Fibroblast of skin of right quadriceps (primary cell): ENCODE measurements at places on chromosomes 3 and 15.

- DNase-seq = no peak
Observed at GRCh38 chr3:189119950-189120349, 51.8 kb upstream of the TPRG1 start.

- DNase-seq = peak; percentile 20
Observed at GRCh38 chr15:59208613-59209249, 2.1 kb downstream of the LDHAL6B start.

GRCh38 chr3:59482684-59483083 is 432.9 kb upstream of the CFAP20DC start:
- DNase-seq = peak; percentile 52

- no peak for DNase-seq
Observed at GRCh38 chr3:59374091-59374817, 324.4 kb upstream of the CFAP20DC start.

- peak; percentile 52 for DNase-seq
Observed at GRCh38 chr3:183895296-183895695, 10.6 kb upstream of the PARL start.

DNA sequence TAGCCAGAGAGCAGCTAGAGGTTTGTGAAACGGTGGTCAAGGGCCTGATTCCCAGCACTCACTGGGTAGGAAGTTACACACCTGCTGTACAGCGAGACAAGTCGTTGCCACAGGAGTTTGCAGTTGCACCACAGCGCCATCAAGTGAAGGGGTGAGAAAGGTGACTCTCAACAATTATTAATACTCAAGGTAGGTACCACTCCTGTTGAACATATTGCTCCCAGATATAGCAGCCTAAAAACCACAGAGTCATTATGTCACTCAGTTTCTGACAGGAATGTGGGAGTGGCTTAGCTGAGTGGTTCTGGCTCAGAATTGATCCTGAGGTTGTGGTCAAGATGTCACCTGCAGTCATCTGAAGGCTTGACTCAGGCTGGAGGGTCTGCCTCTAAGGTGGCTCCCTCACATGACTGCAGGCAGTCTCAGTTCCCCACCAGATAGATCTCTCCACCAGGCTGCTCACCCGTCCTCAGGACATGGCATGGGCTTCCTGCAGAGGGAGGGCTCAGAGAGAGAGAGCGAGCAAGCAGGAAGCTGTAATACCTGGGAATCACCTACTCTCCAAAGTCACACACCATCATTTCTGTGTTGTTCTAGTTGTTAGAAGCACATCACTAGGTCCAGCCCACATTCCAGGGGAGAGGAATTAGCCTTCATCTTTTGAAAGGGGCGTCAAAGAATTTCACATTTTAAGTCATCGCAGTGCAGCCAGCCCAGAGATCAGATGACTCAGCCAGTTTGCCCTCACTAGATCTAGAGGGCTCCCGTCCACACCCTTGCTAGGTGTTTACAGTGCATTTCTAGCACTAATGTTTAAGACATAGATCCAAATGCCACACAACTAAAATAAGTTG is 17.0 kb upstream of the ANO10 start:
- DNase-seq = peak; percentile 6

- peak; percentile 59 for DNase-seq
Observed at GRCh38 chr3:170809975-170810357, 60.0 kb downstream of the RPL22L1 start.

DNA sequence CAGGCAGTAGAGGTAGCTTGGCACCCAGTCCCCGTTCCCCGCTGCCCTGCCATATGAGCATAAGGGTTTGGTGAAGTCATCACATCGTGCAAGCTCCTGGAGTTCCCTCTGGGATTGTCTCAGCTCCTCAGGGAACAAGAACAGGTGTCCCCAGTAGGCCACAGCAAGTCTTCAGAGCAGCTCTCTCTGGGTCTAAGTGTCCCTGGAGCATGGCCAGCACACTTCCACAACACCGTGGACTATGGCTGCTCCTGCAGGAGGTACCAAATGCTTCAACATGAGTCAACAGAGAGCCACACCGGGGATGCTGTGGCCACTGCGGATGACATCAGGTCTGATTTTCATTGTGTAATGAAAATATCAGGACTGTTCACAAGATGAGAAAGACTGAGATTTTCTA is 23.1 kb downstream of the ABHD6 start:
- peak; percentile 45 for DNase-seq

- DNase-seq = peak; percentile 28
Observed at GRCh38 chr3:55654123-55654760, 167.1 kb upstream of the WNT5A start.

GRCh38 chr3:79767905-79768267 is at the start of gene ROBO1:
TSS of gene ROBO1 (minus strand) at chr3:79767998.
- DNase-seq = peak; percentile 14

DNA sequence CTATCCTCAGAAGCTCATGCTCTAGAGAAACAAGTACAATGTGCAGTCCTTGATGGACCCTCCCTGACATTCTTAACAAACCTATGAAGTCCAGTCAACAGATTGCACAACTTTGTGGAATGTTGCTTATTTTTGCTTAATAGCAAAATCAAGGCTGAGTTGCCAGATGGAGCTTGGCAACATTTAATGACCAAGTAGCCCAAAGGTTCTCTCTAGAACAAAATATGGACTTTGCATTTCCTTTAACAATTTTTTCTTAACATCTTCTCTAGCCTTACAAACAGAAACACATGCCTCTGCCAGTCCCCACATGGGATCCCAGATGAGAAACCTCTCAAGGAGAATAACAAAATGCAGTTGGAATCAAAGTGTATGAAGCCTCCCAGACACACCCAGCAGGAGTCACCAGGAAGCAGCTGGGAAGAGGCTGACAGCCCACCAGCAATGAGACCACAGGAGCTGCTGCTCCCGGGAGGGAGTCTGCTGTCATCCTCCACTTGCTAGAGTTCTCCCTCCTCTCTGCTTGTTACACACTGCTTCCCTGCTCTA is 422.5 kb upstream of the CDIN1 start:
- DNase-seq = peak; percentile 69

- peak; percentile 86 for DNase-seq
Observed at GRCh38 chr3:46909535-46910161, 32.1 kb downstream of the PTH1R start.

DNA sequence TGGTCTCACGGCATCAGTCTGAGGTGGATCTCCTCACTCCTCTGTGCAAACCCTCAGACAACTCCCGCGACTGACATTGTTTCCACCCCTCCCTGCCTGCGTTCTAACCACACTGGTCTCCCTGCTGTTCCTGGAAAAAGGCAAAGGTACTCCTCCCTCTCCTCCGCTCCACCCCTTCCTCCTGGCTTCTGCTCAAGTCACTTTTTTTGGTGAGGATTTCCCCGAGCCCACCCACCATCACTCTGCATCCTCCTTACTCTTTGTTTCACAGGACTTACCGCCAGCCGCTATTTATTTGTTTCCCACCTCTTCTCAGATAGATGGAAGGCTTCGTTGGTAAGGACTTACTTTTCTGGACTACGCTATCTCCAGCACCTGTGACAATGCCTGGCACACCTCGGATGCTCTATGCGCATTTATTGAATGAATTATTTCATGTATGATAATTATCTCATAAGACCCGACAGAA is 25.6 kb downstream of the PRR23E start:
- no peak for DNase-seq

DNA sequence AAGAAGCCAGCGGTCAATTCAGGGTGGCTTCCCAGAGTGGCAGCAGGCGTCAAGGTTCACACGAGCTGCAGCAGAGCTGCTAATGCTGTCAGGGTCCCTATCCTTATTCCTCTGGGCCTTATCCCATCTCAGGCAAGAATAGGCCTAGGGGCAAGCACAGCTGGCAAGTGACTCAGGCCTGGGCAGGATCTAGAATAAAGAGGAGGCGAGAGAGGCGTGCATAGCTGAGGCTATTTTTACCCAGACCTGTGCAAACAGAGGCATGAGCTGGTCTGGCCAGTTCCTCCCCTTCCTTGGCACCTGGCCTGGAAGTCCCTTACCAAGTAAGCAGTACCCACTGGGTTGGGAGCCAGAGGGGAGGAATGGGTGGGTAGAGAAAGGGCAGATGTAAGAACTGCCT is 12.2 kb upstream of the VIPR1 start:
- no peak for DNase-seq

GRCh38 chr3:142958707-142959106 is 4.8 kb downstream of the PAQR9 start:
- DNase-seq = no peak

DNA sequence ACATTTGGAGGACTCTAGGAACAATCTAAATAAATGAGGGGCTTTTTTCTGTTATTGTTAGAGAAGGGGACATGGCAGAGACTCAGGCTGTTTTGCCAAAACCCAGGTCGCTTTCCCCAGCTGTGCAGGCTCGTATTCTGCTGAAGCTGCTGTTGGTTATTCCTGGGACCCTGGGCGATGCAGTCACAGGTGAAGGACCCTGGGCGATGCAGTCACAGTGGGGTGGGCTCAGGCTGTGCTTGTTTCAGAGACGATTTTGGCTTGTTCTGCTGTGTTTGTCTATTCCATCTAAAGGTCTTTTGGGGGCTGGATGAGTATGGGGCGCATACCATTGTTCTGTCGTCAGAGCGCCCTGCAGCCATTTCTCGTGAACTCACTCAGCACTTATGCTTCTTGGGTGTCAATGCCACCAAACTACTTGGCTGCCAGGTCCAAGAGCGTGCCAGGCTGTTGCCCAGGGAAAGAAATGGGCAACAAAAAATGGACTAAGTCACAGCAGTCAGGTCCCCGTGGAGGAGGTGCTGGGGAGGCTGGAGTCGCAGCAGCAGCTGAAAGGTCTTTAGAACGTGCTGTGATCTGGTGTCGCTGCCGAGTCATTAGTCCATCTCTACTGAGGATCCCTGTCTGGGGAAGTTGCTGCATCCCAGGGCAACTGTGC is 151.4 kb downstream of the CHDH start:
- DNase-seq = no peak

DNA sequence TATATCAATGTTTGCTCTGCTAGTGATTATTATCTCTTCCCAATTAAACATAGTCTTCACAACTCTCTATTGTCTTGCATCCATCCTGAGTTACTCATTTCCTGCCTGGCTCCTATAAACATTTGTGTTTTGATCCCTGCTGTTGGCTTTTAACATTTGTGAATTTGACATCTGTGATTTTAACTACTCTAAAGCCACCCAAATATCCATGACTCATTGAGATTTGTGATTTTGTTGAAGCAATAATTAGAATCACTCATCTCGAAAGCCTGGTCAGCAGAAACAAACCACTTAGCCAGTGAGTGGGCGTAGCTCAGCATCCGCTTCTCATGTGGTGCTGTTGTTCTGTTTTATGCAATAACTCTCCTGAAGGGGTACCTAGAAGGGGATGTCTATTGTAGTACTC is 174.3 kb upstream of the ZBTB20 start:
- peak; percentile 87 for DNase-seq

DNA sequence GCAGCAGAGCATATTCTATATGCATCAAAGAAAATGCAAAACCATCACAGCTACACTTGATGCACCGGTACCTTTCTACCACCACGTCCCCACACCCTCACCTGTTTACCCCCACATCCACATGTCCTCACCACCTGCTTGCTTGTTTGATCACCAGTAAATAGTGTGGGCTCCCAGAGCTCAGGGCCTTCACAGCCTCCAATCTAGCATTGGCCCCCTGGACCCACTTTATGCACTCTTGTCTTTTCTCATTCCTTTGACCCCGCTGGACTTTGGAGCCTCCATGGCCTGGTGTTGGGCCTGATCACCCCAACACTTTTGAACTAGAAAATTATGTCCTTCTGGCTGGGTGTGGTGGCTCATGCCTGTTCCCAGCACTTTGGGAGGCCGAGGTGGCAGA is 190.1 kb downstream of the PDE8A start:
- DNase-seq = no peak

DNA sequence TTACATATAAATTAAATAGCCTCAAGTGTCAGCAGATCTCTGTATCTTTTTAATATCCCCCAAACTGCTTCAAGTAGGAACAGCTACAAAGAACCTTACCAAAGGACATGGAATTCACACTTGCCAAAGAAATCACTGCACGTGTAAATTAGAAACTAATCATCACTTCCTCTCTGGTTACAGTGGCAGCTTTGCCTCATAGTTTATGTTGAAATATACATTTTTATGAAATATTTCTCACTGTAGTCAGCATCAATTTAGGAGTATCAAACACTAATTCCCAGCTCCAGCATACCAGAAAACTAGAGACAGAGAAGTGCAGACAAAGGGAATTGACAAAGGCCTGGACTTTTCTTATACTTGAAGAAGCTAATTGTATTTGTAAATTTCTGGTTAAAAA is 260.9 kb downstream of the TIGIT start:
- peak; percentile 73 for DNase-seq

DNA sequence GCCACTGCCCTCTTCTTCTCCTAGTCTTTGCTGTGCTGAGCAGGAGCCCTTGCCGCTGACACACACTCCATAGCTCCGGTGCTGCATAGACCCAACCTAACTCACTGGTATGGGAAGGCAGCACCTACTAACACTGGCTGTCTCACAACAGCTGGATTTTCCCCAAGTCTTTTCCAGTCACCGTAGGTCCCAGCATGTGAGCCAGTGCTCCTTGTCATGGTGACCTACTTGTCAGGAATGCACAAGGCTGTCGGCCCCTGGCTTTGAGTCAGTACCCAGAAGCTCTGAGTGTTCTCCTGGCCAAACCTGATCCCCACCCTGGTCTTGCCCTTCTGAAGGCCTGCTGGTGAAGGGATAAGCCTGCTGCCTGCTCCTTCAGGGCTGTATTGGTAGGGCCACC is 25.7 kb downstream of the AMOTL2 start:
- no peak for DNase-seq

DNA sequence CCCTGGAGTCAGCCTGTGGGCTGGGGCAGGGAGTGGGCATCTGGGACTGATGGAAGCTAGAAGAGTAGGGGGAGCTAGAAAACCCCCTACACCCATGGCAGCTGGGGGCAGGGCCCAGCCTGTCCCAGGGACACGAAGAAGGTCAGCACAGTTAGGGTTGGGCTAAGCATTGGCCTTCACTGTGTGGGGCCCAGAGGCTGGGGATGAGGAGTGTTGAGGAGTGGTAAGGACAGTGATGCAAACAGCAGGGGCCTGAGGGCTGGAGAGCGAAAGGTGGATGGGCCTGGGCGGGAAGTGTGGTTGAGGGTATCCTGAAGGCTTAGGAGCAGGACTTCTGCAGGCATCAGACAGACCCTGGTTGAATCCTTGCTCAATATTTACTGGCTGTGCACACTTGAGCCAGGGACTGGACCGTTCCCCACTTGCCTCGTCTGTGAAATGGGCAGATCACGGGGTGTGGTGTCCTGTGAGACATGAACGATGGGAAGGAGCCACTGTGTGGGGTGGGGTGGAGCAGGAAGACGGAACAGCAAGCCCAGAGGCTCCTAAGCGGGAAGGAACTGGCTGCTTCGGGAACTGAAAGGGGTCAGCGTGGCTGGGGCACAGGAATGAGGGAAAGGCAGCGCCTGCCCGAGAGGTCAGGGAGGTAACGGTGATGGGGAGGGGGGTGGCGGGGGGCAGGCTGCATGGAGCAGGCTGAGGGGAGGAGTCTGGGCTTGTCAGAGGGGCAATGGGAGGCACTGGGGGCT is 7.3 kb downstream of the PRKCD start:
- DNase-seq = no peak

- no peak for DNase-seq
Observed at GRCh38 chr15:91258415-91258759, 158.3 kb downstream of the SV2B start.

DNA sequence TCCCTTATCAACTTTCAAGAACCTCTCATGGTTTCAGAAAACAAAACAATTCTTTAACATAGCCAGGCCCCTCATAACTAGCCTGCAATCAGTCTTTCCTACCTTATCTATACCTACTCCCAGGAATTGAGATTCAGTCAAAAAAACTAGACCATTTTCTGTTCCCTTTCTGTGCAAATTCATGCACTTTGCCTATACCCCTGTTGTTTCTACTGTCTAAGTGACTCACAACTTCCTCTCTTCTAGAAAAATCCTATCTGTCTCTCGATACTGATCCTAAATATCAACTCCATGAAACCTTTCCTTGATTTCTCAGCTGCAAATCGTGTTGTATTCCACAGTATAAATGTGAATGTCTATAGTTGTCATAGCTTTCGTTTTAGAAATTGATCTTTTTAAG is 10.9 kb upstream of the IL1RAP start:
- no peak for DNase-seq
